ENCODE measurements at places on chromosomes 13 and 19. TPM values are rescaled to one million over a fixed set of nuclear protein-coding genes. Genes with fewer than 3 reads are reported as not detected.

- H3K4me1 ChIP-seq: no peaks in the 10 kb centered on the region
- H3K36me3 ChIP-seq: no peaks in the 10 kb centered on the region
- DNase-seq: no peak
- H3K27ac ChIP-seq: no peak overlapping the region
- H3K27me3 ChIP-seq: no peaks in the 10 kb centered on the region
These were observed 7.6 kb downstream of the STXBP2 start for GRCh38 chr19:7644550-7644877.

DNA sequence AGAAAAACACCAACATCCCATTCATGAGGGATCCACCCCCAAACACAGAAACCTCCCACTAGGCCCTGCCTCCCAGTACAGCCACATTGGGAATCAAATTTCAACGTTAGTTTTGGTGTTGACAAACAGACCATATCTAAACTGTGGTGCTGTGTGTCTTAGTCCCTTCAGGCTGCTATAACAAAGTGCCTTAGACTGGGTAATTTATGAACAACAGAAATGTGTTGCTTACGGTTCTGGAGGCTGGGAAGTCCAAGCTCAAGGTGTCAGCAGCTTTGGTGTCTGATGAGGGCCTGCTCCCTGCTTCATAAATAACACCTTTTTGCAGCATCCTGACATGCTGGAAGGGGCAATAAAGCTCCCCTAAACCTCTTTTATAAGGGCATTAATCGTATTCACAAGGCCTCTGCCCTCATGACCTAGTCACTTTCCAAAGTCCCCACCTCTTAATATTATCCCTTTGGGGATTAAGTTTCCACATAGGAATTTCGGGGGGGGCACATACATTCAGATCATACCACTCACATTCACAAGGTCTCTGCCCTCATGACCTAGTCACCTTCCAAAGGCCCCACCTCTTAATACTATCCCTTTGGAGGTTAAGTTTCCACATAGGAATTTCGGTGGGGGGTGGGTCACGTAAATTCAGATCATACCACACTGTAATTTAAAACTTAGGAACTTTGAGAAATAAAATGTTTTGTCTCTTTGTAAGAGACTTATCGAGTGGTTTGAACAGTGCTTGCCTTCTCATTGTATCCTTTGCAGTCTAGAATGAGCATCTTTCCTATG lies 27.5 kb downstream of the ZNF507 start:
- H3K4me3 ChIP-seq: no peak overlapping the region
- H3K36me3 ChIP-seq: peaks cover 7% of the 10 kb centered on the region
- H3K27ac ChIP-seq: peak overlapping the region; percentile 55
- DNase-seq: no peak
- H3K4me1 ChIP-seq: peaks cover 22% of the 10 kb centered on the region

The MEIS3 gene
- total RNA-seq: 6.2 TPM

GRCh38 chr13:46143184-46143701 lies 38.4 kb upstream of the CPB2 start:
- no peaks in the 10 kb centered on the region for H3K27me3 ChIP-seq
- no peak for DNase-seq
- H3K36me3 ChIP-seq: no peaks in the 10 kb centered on the region
- H3K4me3 ChIP-seq: no peak overlapping the region

GRCh38 chr19:36150586-36150985 lies 1.7 kb downstream of the COX7A1 start:
- H3K4me1 ChIP-seq: peaks cover 15% of the 10 kb centered on the region
- H3K36me3 ChIP-seq: peaks cover 25% of the 10 kb centered on the region
- H3K27me3 ChIP-seq: no peaks in the 10 kb centered on the region
- H3K4me3 ChIP-seq: no peak overlapping the region

DNA sequence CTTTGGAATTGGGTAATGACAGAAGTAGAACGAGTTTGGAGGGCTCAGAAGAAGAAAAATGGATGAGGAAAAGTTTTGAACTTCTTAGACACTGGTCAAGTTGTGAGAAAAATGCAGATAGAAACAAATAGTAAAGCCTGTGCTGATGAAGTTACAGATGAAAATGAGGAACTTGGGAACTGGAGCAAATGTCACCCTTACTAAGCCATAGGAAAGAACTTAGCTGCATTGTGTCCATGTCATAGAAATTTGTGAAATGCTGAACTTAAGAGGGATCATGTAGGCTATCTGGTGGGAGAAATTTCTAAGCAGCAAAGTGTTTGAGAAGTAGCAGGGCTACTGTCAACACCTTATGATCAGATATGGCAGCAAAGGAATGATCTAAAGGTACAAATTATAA lies 289.2 kb upstream of the PCDH9 start:
- H3K36me3 ChIP-seq: no peaks in the 10 kb centered on the region
- DNase-seq: no peak
- no peak overlapping the region for H3K4me3 ChIP-seq
- no peaks in the 10 kb centered on the region for H3K4me1 ChIP-seq
- no peak overlapping the region for H3K27ac ChIP-seq

DNA sequence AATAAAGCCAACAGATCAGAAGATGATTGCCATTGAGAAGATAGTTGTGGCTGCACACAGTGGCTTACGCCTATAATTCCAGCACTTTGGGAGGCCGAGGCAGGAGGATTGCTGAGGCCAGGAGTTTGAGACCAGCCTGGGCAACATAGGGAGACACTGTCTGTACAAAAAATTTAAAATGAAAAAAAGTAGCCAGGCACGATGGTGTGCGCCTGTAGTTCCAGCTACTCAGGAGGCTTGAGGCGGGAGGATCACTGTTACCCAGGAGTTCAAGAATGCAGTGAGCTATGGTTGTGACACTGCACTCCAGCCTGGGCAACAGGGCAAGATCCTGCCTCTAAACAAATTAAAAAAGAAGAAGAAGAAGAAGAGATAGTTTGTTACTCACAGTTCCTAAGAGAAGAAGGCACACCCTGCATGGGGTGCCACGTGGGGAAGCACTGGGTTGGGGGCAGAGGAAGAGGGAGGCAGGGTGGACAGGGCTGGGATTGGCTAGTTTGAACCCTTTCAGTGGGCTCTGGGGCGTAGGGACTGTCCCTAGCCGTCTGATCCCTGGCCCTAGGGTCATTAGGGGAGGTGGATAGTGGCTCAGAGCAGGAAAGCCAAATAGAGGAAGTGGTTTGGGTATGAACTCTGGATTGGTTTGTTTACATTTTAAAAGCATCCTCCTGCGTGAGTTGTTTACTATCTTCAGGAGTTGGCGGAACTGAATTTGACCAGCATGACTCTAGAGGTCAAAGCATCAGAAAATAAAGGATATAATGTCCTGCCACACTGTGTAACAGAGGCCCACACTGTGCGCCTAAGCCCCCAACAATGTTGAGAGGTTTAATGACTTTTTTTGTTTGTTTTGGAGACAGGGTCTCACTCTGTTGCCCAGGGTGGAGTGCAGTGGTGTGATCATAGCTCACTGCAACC lies 60.5 kb upstream of the MEDAG start:
- no peak for DNase-seq
- H3K27ac ChIP-seq: no peak overlapping the region
- no peak overlapping the region for H3K4me3 ChIP-seq
- H3K36me3 ChIP-seq: no peaks in the 10 kb centered on the region

The CEACAM20 gene
- not detected for total RNA-seq

DNA sequence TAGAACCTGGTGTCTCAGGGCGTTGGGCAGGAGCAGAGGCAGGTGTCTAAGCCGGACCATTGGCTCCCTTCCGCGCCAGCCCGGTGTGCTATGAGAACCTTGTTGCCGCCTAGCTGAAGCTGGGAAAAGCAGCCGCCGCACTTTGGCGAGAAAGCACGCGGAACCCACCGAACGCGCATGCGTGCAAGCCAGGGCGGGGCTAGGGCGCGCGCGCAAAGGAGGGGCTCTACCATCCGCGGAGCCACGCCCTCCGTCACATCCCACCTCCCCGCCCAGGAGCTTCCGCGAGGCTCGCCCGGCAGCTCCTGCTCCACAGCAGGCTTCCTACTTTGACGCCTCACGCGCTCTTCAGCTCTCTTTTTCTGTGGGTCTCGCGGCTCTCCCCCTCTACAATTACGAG lies 51.3 kb downstream of the WDR87 start:
- H3K27me3 ChIP-seq: no peaks in the 10 kb centered on the region
- no peaks in the 10 kb centered on the region for H3K36me3 ChIP-seq
- H3K4me3 ChIP-seq: no peak overlapping the region
- DNase-seq: peak; percentile 85
- H3K27ac ChIP-seq: no peak overlapping the region

- H3K27me3 ChIP-seq: no peaks in the 10 kb centered on the region
- H3K27ac ChIP-seq: no peak overlapping the region
- H3K36me3 ChIP-seq: no peaks in the 10 kb centered on the region
- no peak overlapping the region for H3K4me3 ChIP-seq
These were observed 35.7 kb downstream of the TSKS start for GRCh38 chr19:49727217-49728030.

The MAST1 gene
- total RNA-seq: not detected

GRCh38 chr13:98722958-98723357 lies 29.5 kb downstream of the SLC15A1 start:
- no peaks in the 10 kb centered on the region for H3K4me1 ChIP-seq
- no peak overlapping the region for H3K4me3 ChIP-seq
- no peak overlapping the region for H3K27ac ChIP-seq
- no peaks in the 10 kb centered on the region for H3K27me3 ChIP-seq

GRCh38 chr13:40379794-40380578 lies 286.5 kb downstream of the FOXO1 start:
- no peaks in the 10 kb centered on the region for H3K36me3 ChIP-seq
- DNase-seq: no peak
- H3K27me3 ChIP-seq: no peaks in the 10 kb centered on the region
- H3K4me3 ChIP-seq: no peak overlapping the region
- no peaks in the 10 kb centered on the region for H3K4me1 ChIP-seq
- no peak overlapping the region for H3K27ac ChIP-seq

The NKPD1 gene
- total RNA-seq: 0.56 TPM

The KIR2DL3 gene
- not detected for total RNA-seq

DNA sequence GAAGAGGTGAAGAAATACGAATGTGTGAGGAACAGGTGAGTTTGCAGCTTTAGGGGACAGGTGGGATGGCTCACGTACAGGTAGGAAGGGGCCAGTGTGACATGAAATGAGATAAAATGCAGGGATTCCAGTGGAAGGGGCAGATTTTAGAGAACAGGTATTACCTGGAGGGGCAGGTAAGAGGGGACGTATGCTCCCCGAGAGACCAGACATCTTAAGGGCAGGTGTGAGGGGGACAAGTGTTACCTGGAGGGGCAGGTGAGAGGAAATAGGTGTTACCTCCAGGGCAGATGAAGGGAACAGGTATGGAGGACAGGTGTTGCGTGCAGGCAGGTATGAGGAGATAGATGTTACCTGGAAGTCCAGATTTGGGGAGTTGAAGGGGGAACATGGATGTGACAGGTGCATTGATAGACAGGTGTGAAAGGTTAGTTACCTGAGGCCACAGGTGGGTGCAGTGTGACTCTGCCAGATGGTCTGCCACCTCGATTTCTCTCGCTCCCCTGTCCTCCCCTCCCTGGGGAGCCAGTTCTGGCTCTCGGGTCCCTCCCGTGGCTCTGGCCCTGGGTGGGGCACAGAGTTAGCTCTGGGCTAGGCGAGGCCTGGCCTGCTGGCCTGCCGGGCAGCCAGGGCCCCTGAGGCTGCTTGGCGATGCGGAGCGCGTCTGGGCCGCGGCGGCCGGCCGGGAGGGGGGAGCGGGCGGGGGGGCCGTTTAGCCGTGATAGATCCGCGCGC lies 2.1 kb downstream of the ERFL start:
- no peak overlapping the region for H3K4me3 ChIP-seq
- no peak overlapping the region for H3K27ac ChIP-seq
- no peak for DNase-seq
- peaks cover 42% of the 10 kb centered on the region for H3K27me3 ChIP-seq

DNA sequence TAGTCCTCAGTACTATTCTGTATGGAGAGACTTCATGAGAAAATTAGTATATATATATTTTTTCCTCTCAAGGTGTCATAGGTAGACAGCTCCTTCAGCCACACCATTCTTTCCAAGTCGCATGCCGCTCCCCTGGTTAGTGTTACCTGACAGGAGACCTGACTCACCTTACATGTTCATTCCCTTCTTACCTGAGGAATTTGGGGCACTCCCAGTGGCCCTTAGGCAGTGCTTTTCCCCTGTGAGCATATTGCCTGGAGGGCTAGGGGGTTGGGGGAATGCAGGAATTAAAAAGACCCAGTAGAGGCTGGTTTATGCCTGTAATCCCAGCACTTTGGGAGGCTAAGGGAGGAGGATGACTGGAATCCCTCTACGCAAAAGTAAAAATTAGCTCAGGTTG lies 9.0 kb upstream of the ACTN4 start:
- no peak overlapping the region for H3K4me3 ChIP-seq
- DNase-seq: no peak
- H3K36me3 ChIP-seq: peaks cover 14% of the 10 kb centered on the region
- H3K27me3 ChIP-seq: no peaks in the 10 kb centered on the region
- no peak overlapping the region for H3K27ac ChIP-seq

- no peaks in the 10 kb centered on the region for H3K36me3 ChIP-seq
- H3K27ac ChIP-seq: no peak overlapping the region
- H3K27me3 ChIP-seq: no peaks in the 10 kb centered on the region
- no peak for DNase-seq
- H3K4me1 ChIP-seq: no peaks in the 10 kb centered on the region
These were observed 32.7 kb downstream of the FBN3 start for GRCh38 chr19:8116437-8117293.

- peaks cover 12% of the 10 kb centered on the region for H3K36me3 ChIP-seq
- no peak overlapping the region for H3K27ac ChIP-seq
- no peak for DNase-seq
- H3K4me3 ChIP-seq: no peak overlapping the region
- no peaks in the 10 kb centered on the region for H3K27me3 ChIP-seq
These were observed 18.1 kb downstream of the QPCTL start for GRCh38 chr19:45710356-45711130.

- H3K4me1 ChIP-seq: peaks cover 8% of the 10 kb centered on the region
- no peak overlapping the region for H3K27ac ChIP-seq
- H3K27me3 ChIP-seq: no peaks in the 10 kb centered on the region
- peak; percentile 35 for DNase-seq
- no peak overlapping the region for H3K4me3 ChIP-seq
These were observed 20.5 kb downstream of the ZNF114 start for GRCh38 chr19:48290401-48290770.

The CLDND2 gene
- not detected for total RNA-seq

DNA sequence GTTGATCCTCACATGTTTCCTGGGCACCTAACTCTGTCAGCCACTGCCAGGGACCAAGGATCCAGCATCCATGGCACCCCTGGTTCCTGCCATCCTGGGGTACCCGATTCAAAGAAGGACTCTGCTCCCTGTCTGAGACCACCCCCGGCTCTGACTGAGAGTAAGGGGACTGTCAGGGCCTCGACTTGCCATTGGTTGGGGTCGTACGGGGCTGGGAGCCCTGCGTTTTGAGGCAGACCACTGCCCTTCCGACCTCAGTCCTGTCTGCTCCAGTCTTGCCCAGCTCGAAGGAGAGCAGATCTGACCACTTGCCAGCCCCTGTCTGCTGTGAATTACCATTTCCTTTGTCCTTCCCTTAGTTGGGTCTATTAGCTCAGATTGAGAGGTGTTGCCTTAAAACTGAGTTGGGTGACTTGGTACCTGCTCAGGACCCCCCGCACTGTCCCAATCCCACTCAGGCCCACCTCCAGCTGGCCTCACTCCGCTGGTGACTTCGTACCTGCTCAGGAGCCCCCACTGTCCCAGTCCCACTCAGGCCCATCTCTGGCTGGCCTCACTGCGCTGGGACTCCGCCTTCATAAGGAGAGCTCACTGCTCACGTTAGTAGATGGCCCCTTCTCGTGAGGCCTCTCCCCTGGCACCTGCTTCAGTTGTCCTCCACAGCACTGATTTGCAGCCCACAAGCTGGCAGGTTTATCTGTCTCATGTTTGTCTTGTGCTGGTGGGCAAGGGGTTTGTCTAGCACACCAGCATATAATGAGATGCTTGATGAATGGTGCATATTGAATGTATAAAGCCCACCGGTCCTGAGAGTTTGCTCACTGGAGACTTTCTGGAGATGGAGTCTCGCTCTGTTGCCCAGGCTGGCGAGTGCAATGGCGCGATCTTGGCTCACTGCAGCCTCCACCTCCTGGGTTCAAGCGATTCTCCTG lies 3.9 kb downstream of the RPL28 start:
- H3K4me3 ChIP-seq: no peak overlapping the region
- H3K4me1 ChIP-seq: peaks cover 23% of the 10 kb centered on the region
- DNase-seq: no peak
